ENCODE measurements at places on chromosomes 2 and 18.

- H3K27ac ChIP-seq = no peak overlapping the region
- H3K27me3 ChIP-seq = no peaks in the 10 kb centered on the region
- DNase-seq = no peak
- no peaks in the 10 kb centered on the region for H3K4me1 ChIP-seq
- no peaks in the 10 kb centered on the region for H3K36me3 ChIP-seq
- no peak overlapping the region for H3K4me3 ChIP-seq
Measured at GRCh38 chr18:10245846-10246175, 208.6 kb upstream of the APCDD1 start.

GRCh38 chr18:61503688-61504087, 170.5 kb downstream of the CDH20 start:
- H3K27me3 ChIP-seq = peaks cover 10% of the 10 kb centered on the region
- H3K4me3 ChIP-seq = no peak overlapping the region
- H3K36me3 ChIP-seq = no peaks in the 10 kb centered on the region
- DNase-seq = no peak
- H3K27ac ChIP-seq = no peak overlapping the region

DNA sequence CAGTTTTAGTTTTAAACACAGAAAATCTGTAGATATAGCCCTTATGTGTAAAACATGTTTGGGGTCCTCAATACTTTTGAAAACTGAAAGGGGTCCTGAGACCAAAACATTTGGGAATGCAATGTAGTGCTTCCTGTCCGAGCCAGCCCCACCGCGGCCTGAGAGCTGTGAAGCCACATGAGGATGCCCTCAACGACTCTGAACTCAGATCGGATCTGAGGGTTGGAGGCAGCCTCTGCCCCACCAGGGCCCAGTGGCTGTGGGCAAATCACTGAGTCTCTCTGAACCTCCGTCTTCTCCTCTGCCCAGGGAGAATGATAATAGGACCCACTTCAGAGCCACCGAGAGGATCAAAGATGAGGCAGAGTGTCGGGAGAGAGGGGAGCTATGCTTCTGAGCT, 33.4 kb upstream of the HPCAL1 start:
- H3K27me3 ChIP-seq = no peaks in the 10 kb centered on the region
- H3K4me1 ChIP-seq = peaks cover 6% of the 10 kb centered on the region
- no peak overlapping the region for H3K4me3 ChIP-seq
- no peak for DNase-seq
- H3K36me3 ChIP-seq = no peaks in the 10 kb centered on the region

- H3K4me1 ChIP-seq = peaks cover 5% of the 10 kb centered on the region
- no peak for DNase-seq
- H3K4me3 ChIP-seq = no peak overlapping the region
Measured at GRCh38 chr2:70683455-70683854, 84.5 kb downstream of the ADD2 start.

- peaks cover 67% of the 10 kb centered on the region for H3K27me3 ChIP-seq
- H3K4me1 ChIP-seq = peaks cover 39% of the 10 kb centered on the region
- no peak for DNase-seq
- no peak overlapping the region for H3K4me3 ChIP-seq
- no peak overlapping the region for H3K27ac ChIP-seq
Measured at GRCh38 chr18:57431467-57432080, 3.6 kb upstream of the ONECUT2 start.

DNA sequence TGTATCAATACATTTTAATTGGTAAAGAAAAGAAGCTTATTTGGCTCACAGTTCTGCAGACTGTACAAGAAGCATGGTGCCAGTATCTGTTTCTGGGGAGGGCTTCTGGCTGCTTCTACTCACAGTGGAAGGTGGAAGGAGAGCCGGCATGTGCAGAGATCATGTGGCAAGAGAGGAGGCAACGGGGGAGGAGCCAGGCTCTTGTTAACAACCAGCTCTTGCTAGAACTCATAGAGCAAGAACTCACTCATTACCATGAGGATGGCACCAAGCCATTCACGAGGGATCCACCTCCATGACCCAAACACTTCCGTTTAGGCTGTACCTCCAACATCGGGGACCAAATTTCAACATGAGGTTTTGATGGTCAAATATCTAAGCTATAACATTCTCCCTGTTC, 7.5 kb downstream of the PARD6G start:
- no peak for DNase-seq
- H3K27ac ChIP-seq = no peak overlapping the region
- no peak overlapping the region for H3K4me3 ChIP-seq
- no peaks in the 10 kb centered on the region for H3K36me3 ChIP-seq

DNA sequence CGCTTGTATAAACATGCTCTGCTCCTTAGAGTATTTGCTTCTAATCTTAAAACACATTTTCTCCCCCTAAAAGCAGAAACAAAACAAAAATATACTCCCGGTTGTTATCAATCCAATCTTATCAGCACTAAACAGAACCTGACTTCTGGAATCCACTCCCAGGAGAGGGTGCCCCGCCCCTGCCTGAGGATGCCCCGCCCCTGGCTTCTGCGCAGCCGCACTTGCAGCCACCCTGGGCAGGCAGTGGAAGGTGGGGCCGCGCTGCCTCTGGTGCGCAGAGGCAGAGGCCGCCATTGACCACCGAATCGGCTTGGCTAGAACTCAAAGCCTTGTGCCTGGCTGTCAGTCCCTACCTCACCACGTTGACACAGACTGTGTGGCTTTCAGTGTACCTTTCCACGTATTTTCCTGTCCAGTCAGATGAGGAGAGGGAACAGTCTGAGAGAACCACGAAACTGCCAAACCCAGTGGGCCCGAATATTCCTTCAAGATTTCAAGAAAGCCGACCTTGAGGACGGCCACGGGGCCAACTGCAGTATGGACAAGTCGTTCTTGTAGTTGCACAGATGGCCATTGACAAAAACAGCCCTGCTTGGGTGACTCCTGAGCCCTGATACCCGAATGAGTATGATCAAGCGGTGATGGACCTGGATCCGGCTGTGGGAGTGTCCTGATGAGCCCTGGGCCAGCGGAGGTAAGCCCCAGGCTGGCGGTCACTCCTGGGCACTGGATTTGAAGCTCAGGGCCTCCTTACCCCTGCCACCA, 46.2 kb upstream of the ARHGAP28 start:
- no peaks in the 10 kb centered on the region for H3K4me1 ChIP-seq
- H3K27me3 ChIP-seq = no peaks in the 10 kb centered on the region
- no peak overlapping the region for H3K4me3 ChIP-seq
- no peaks in the 10 kb centered on the region for H3K36me3 ChIP-seq

DNA sequence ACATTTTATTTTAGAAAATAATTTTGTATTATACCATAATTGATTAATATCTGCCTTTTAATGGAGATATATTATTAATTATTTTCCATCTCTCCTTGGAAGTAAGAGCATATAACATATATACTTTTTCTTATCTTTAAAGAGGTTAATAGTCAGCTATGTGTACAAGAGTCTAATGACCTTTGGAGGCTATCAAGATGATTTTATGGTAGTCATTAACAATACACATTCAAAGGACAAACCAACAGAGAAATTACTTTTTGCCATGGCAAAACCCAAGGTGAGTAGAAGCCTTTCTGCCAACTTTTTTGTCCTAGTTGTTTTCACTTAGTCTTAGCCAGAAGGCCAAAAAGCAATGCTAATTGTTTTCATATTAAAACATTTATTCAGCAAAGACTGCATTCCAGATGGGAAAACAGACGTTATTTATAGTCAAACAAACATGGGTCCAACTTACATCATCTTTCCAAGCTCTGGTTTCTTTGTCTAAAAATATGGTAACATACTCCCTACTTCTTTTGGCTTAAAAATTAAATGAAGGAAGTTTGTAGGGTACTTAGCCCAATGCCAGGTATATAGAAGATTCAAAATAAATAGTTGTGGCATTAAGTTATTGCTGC, 9.6 kb upstream of the DYNC2LI1 start:
- no peak overlapping the region for H3K4me3 ChIP-seq
- H3K36me3 ChIP-seq = no peaks in the 10 kb centered on the region
- H3K4me1 ChIP-seq = peaks cover 15% of the 10 kb centered on the region
- no peak for DNase-seq

- no peaks in the 10 kb centered on the region for H3K27me3 ChIP-seq
- H3K36me3 ChIP-seq = peaks cover 62% of the 10 kb centered on the region
- peaks cover 54% of the 10 kb centered on the region for H3K4me1 ChIP-seq
- H3K4me3 ChIP-seq = peak overlapping the region; percentile 96
- peak overlapping the region; percentile 100 for H3K27ac ChIP-seq
Measured at GRCh38 chr2:218569661-218570500, 1.2 kb downstream of the CNOT9 start.

GRCh38 chr2:209579230-209579749, 155.4 kb downstream of the MAP2 start:
- peaks cover 6% of the 10 kb centered on the region for H3K4me1 ChIP-seq
- peak overlapping the region; percentile 58 for H3K4me3 ChIP-seq
- peaks cover 7% of the 10 kb centered on the region for H3K27me3 ChIP-seq
- no peaks in the 10 kb centered on the region for H3K36me3 ChIP-seq
- no peak for DNase-seq

- no peak for DNase-seq
- H3K4me1 ChIP-seq = peaks cover 97% of the 10 kb centered on the region
- H3K4me3 ChIP-seq = no peak overlapping the region
- peak overlapping the region; percentile 52 for H3K27ac ChIP-seq
- H3K36me3 ChIP-seq = peaks cover 16% of the 10 kb centered on the region
Measured at GRCh38 chr2:237437566-237437965, 23.6 kb upstream of the COL6A3 start.

DNA sequence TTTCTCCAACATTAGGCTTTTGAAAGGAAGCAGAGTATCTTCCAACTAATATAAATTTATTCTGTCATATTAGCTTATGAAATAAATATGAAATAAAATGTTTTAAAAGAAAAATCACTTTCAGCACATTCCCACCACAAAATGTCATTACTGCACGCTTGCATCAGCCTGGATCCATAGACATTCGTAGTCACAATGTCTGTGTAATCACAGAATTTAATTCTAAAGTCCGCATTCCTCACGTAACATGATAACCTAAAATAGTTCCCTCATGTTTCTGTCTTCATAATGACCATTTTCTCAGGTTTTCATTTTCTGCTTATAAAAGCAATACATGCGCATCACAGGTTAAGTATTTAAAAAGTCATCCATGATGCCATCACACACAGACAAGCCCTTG, 47.1 kb downstream of the HDAC4 start:
- no peaks in the 10 kb centered on the region for H3K27me3 ChIP-seq
- H3K36me3 ChIP-seq = peaks cover 22% of the 10 kb centered on the region
- no peak for DNase-seq
- H3K4me3 ChIP-seq = no peak overlapping the region

DNA sequence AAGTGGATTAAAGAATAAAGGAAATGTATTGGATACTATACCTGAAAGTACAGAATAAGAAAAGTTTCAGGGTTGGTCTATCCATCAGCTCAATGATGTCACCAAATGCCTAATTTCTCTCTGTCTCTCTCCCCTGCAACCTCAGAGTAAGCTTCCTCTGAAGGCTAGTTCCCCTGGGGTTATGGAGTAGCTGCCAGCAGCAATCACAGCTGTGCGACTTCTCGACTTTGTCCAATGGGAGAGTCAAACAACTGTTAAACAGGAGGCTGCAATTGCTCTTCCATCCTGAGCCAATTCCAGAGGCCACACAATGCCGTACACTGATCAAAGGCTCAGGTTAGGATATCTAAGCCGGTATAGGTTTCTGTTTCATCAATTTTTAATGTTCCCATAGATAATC, 95.3 kb upstream of the FANCL start:
- DNase-seq = no peak
- H3K27me3 ChIP-seq = peaks cover 5% of the 10 kb centered on the region
- no peaks in the 10 kb centered on the region for H3K4me1 ChIP-seq
- no peak overlapping the region for H3K27ac ChIP-seq

DNA sequence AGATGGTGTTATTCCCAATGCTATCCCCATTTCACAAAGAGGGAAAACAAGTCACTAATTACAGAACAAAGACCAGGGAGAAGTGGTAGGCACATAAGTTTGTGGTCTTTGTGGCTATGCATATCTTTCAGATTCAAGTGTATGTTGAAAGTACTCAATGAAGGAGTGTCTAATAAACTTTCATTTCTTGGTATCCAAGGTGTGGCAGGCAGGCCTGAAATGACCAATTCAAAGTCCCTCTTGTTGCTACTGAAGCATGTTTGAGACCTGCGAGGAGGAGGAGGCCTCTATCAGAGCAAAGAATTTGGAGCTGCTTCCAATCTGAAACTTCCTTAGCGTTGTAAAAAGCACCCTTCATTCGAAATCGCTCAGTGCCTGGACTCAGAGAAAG, 60.9 kb upstream of the KLF7 start:
- H3K27ac ChIP-seq = peak overlapping the region; percentile 26
- no peaks in the 10 kb centered on the region for H3K36me3 ChIP-seq
- H3K4me1 ChIP-seq = peaks cover 67% of the 10 kb centered on the region
- H3K4me3 ChIP-seq = no peak overlapping the region

DNA sequence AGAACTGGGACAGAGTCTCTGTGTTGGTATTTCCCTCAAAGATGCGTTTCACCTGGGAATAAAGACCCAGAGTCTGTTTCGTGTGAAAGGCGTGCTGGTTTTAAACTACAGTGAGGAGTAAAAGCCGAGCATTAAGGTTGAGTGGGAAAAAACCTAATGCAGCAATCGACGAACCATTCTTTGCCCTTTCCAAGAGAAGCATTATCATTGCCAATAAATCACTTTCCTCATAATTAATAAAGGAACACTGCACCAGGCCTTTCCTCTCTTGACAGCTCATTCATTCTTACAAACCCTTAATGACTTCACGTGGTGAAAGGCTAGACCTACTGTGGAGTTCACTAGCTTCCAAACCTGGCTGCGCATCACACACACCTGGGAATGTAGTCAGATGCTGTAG, 896 bp upstream of the SLC8A1 start:
- peaks cover 34% of the 10 kb centered on the region for H3K27me3 ChIP-seq
- peaks cover 22% of the 10 kb centered on the region for H3K4me1 ChIP-seq

DNA sequence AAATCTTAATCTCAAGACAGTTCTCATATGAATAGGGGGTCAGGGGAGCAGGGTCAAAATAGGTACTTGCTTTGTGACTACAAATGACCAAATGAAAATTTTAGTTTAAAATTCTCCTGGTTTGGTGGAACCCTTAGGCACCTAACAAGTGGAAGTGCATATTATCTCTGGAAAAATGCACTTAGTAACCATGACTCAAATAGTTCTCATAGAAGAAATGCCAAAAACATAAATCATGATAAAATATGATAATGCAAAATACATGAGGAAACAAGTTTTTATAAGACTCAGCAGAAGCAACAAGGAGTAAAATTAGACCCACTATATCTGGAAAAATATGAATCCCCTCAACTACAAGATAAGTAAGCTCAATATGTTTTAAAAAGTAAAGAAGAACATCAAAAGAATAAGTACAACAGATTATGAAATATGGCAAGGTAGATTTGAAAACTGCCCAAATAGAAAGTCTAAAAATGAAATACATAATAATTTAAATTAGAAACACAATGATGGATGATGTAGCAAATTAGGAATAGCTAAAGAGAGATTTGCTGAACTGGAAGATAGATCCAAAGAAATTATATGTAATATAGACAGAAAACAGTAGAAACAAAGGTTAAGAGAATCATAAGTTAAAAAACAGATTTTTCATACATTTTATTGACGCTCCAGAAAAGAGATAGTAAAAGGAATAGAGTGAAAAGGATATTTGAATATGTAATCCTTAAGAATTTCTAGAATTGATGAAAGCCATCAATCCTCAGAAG, 308.3 kb downstream of the SETBP1 start:
- H3K27me3 ChIP-seq = no peaks in the 10 kb centered on the region
- no peaks in the 10 kb centered on the region for H3K4me1 ChIP-seq
- DNase-seq = no peak
- no peaks in the 10 kb centered on the region for H3K36me3 ChIP-seq
- no peak overlapping the region for H3K4me3 ChIP-seq

GRCh38 chr2:166057370-166058164, 70.3 kb downstream of the SCN1A start:
- H3K27me3 ChIP-seq = no peaks in the 10 kb centered on the region
- no peak overlapping the region for H3K4me3 ChIP-seq
- no peak overlapping the region for H3K27ac ChIP-seq

Data from activated CD4-positive, alpha-beta T cell treated with anti-CD3 and anti-CD28 coated beads for 36 hours (primary cell).